ENCODE measurements at places on chromosomes 5 and 9.
A peak's percentile ranks its signal among the peaks of the same experiment; 100 is the strongest.

DNA sequence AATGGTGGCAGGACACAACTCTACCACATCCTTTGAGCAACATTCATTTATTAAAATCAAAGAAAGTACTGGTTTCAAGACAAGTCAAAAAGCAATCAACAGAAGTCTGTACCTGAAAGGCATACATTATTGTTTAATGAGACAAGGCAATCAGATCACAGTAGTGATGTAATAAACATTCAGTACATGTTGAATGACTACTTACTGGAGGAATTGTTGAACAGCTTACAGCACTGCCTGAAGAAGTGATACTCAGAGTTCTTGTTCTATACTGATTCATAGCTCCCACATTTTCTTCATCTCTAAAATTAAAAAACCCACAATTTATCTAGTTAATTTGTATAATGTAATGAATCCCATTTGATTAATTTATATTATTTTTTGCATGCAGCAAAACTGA, 18.2 kb downstream of the RIOK2 start:
- H3K27ac ChIP-seq = no peak overlapping the region
- no peak for DNase-seq
- no peaks in the 10 kb centered on the region for H3K27me3 ChIP-seq

- DNase-seq = no peak
- H3K36me3 ChIP-seq = no peaks in the 10 kb centered on the region
- H3K4me1 ChIP-seq = peaks cover 14% of the 10 kb centered on the region
- peaks cover 8% of the 10 kb centered on the region for H3K27me3 ChIP-seq
- peak overlapping the region; percentile 23 for H3K4me3 ChIP-seq
Observed at GRCh38 chr9:122126331-122127261, 33.0 kb downstream of the NDUFA8 start.

DNA sequence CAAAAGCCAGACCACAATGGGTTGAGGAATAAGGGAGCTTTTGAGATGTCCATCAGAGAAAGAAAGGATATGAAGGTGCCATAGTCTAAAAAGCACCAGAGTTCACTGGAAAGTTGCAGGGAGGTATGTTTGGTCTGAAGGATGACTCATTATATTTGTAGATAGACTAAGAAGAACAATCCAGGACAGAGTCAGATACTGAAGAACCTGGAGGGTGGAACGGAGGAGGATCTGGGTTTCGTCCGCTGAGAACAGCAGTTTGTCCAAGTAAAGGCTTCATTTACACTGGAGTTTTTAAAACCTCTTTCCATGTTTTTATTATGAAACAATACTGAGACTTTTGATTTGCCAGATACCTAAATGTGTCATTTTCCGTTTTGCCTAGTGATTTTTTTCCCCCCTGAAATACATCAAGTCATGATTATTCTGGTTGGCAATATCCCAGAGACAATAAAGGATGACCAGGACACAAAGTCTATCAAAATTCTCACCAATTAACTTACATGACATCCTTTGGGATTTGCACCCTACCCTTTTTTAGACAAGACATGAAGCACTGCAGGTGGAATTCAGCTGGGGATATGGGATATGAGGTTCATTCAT, 219.9 kb downstream of the MLLT3 start:
- no peaks in the 10 kb centered on the region for H3K4me1 ChIP-seq
- no peak overlapping the region for H3K4me3 ChIP-seq
- H3K27ac ChIP-seq = no peak overlapping the region
- no peak for DNase-seq

DNA sequence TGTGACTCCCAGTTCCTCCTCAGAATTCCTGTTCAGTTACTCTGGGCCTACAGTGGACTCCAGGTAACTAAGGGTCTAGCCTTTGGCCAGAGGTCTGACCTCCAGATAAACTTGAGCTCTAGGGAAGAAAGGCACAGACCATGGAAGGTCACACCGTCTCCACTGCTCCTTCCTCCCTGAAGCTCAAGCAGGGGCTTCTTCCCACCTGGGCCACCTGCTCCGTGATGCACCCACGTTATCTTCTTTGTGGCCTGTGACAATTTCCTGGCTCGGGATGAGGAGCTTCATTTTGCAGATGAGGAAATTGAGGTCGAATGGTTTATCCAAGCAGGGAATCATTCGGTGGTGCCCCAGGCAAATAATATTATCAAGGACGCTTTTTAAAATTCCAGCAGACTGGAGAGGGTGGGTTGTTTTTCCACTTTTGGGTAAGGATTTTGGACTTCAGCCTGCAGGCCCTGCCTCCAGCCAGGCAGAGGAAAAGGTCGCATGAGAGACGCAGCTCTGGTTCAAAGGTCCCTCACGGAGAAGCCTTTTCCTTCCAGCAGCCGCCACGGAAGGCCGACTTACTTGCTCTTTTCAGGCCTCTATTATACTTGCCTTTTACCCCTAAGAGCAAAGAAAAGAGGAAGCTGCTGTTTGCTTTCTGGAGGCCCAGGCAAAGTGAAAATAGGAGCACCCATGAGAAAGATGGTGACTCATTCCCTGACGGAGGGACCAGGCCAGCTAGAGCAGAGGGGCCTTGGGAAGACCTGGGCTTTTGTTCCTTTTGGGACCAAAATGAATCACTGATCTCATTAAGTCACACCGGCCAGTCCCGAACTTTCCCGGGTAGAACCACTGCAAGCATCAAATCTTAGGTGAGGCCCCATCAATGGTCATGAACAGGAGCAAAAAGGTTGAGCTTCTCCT, 22.8 kb upstream of the DUSP1 start:
- DNase-seq = no peak
- H3K4me3 ChIP-seq = no peak overlapping the region
- H3K36me3 ChIP-seq = no peaks in the 10 kb centered on the region
- H3K27ac ChIP-seq = no peak overlapping the region
- no peaks in the 10 kb centered on the region for H3K27me3 ChIP-seq
- 0 out of 2 replicates have a peak, but pooled peaks cover 4% of the 10 kb centered on the region for H3K4me1 ChIP-seq

DNA sequence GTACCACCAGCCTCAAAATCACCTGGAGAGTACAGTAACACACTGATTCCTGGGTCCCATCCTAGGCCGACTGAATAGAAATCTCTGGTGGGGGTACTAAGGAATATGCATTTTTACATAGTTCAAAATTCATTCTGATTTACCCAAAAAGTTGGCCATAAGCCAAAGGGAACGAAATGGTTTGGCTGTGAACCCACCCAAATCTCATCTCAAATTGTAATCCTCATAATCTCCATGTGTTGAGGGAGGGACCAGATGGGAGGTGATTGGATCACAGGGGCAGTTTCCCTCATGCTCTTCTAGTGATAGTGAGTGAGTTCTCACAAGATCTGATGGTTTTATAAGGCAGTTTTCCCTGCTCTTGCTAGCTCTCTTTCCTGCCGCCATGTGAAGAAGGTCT, 31.1 kb downstream of the MEGF9 start:
- H3K4me1 ChIP-seq = no peaks in the 10 kb centered on the region
- H3K27ac ChIP-seq = no peak overlapping the region
- DNase-seq = no peak
- no peak overlapping the region for H3K4me3 ChIP-seq

- no peaks in the 10 kb centered on the region for H3K27me3 ChIP-seq
- H3K4me3 ChIP-seq = no peak overlapping the region
- H3K4me1 ChIP-seq = no peaks in the 10 kb centered on the region
- DNase-seq = no peak
- no peak overlapping the region for H3K27ac ChIP-seq
- no peaks in the 10 kb centered on the region for H3K36me3 ChIP-seq
Observed at GRCh38 chr9:125431741-125432271, 170.2 kb downstream of the GAPVD1 start.

- DNase-seq = no peak
- no peak overlapping the region for H3K27ac ChIP-seq
- no peak overlapping the region for H3K4me3 ChIP-seq
- H3K4me1 ChIP-seq = no peaks in the 10 kb centered on the region
Observed at GRCh38 chr9:74493512-74493911, 3.6 kb upstream of the RORB start.

- no peak overlapping the region for H3K27ac ChIP-seq
- H3K27me3 ChIP-seq = no peaks in the 10 kb centered on the region
- H3K36me3 ChIP-seq = no peaks in the 10 kb centered on the region
- peaks cover 2% of the 10 kb centered on the region for H3K4me1 ChIP-seq
- H3K4me3 ChIP-seq = peak overlapping the region; percentile 86
Observed at GRCh38 chr5:72955143-72955767, 586 bp upstream of the FCHO2 start.

DNA sequence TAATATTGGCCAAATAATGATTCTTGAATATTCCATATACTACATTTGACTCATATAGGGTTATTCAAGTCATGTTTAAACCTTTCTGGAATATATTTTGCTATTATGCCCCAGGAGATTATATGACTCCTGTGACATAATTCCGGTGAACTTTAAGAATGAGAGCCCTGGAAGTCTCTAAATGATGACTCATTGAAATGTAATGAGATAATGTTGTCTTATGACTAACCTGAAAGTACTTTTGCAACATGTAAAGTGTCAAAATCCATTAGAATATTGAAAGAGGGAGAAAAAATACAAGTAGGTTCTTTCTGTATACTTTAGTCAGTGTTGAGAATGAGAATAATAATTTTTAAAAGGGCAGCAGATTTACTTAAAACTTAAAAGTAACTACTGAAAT, 830.4 kb downstream of the MAT2B start:
- no peak overlapping the region for H3K27ac ChIP-seq
- no peaks in the 10 kb centered on the region for H3K36me3 ChIP-seq
- H3K4me1 ChIP-seq = no peaks in the 10 kb centered on the region
- no peaks in the 10 kb centered on the region for H3K27me3 ChIP-seq
- DNase-seq = no peak

- no peaks in the 10 kb centered on the region for H3K36me3 ChIP-seq
- no peak overlapping the region for H3K4me3 ChIP-seq
- DNase-seq = no peak
- H3K27me3 ChIP-seq = no peaks in the 10 kb centered on the region
Observed at GRCh38 chr9:1071730-1072129, 21.6 kb downstream of the DMRT2 start.

GRCh38 chr5:176644878-176645670, 2.2 kb upstream of the TSPAN17 start:
- peaks cover 8% of the 10 kb centered on the region for H3K4me1 ChIP-seq
- H3K4me3 ChIP-seq = no peak overlapping the region
- no peaks in the 10 kb centered on the region for H3K36me3 ChIP-seq
- no peak for DNase-seq
- no peaks in the 10 kb centered on the region for H3K27me3 ChIP-seq

GRCh38 chr5:181191526-181192336, 13.3 kb downstream of the TRIM7 start:
- peaks cover 17% of the 10 kb centered on the region for H3K27me3 ChIP-seq
- peaks cover 3% of the 10 kb centered on the region for H3K4me1 ChIP-seq
- H3K4me3 ChIP-seq = peak overlapping the region; percentile 78
- no peak overlapping the region for H3K27ac ChIP-seq
- DNase-seq = no peak
- no peaks in the 10 kb centered on the region for H3K36me3 ChIP-seq

GRCh38 chr5:111013011-111013410, 58.5 kb upstream of the TSLP start:
- H3K27ac ChIP-seq = no peak overlapping the region
- H3K27me3 ChIP-seq = no peaks in the 10 kb centered on the region
- no peak overlapping the region for H3K4me3 ChIP-seq

DNA sequence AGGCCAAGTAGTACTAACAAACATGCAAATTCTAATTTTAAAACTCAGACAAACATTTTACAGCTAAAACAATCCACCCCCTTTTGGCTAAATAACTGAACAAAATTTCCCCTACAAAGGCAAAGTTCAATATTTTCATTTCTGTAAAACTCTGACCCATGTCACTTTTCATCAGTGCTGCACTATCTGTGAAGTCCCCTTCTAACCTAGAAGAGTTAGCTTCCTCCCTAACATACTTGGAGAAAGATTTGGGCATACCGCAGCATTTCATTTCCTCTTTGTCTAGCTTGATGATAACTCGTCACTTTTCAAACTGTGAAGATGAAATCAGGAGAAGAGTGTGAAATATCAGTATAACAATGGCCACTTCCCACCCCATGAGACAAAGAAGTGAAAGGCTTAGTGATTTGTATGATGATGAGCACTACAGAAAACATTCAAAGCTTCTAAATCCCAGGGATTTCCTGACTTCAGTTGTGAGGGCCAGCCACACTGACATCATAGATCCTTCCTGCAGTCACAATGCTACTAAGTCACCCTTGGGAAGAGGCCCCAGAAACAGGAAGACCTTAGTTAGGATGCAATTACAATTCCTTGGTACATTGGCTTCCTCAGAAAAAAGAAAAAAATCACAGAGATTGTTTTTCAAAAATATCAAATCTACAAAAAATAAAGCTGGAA, at the start of gene FAM81B:
Gene FAM81B, plus strand, starts transcription at position 555 of the 681 bp plus-strand sequence. Its CDS starts 24 bp downstream, at position 579.
- H3K27me3 ChIP-seq = no peaks in the 10 kb centered on the region
- no peak for DNase-seq
- no peak within 1 kb of the TSS for H3K4me3 ChIP-seq

GRCh38 chr5:162107591-162107990, 40.0 kb downstream of the GABRG2 start:
- no peaks in the 10 kb centered on the region for H3K27me3 ChIP-seq
- H3K36me3 ChIP-seq = no peaks in the 10 kb centered on the region
- no peak overlapping the region for H3K27ac ChIP-seq
- no peak for DNase-seq
- no peaks in the 10 kb centered on the region for H3K4me1 ChIP-seq
- H3K4me3 ChIP-seq = no peak overlapping the region

DNA sequence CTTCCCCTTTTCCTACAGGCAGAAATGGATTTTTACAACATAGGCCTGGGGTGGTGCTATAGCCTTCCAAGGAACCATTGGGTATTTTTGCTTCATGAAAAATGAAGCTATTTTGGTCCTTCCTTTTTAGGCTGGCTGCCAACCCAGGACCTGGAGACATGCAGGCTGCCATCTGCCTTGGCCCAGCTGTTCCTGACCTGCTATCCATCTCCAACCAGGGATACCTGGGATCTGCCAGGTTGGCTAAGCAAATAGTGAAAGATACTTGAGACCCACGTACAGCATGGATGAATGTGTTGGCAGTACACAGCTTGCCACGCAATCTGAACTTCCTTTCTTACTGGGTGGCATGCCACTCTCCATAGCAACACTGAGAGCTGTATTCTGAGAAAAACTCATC, 31.1 kb downstream of the MRPS27 start:
- DNase-seq = no peak
- H3K4me1 ChIP-seq = no peaks in the 10 kb centered on the region
- H3K27ac ChIP-seq = no peak overlapping the region
- no peaks in the 10 kb centered on the region for H3K27me3 ChIP-seq

DNA sequence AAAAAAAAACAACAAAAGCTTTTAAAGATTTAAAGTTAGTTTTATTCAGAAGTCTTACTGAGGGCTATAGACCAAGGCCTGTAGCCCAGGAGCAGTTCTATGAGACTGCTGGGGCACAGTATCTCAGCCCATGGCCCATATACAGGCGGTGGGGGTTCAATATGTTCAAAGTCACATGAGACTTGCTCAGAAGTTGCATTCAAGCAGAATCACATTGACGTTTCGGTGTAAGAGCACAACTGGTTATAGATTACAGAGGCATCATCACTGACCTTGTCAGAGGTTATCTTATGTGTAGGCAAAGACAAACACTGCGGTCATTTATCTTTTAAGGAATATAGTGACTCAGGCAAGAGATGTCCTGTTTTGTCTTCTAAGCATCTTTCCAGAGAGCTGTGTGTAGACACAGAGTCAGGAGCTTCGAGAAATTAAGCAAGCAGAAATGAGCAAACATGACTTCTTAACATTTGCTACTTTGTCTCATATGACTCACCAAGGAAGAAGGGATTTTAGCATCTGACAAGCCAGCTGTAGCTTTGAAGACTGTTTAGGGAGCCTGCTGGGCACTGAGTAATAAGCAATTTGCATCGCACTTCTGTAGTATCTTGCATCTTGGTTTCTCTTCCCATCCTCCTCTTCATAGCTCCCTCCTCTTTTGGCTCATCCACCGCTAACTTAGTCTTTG, 12.9 kb upstream of the F2RL1 start:
- H3K36me3 ChIP-seq = no peaks in the 10 kb centered on the region
- H3K4me3 ChIP-seq = no peak overlapping the region
- DNase-seq = no peak
- no peaks in the 10 kb centered on the region for H3K27me3 ChIP-seq
- H3K27ac ChIP-seq = no peak overlapping the region
- H3K4me1 ChIP-seq = peaks cover 3% of the 10 kb centered on the region

All from iPS DF 6.9 (cell line).